T-helper 2 cell treated with Interferon-gamma antibody and Interleukin-4, amounts not matched to agents 5 μg/mL and 100 μg/mL, for 36 hours (primary cell): ENCODE measurements at places on chromosomes 12 and 14.

GRCh38 chr12:102874819-102875218 lies 42.2 kb downstream of the PAH start:
- H3K27ac ChIP-seq: no peak overlapping the region
- H3K27me3 ChIP-seq: no peaks in the 10 kb centered on the region
- DNase-seq: no peak
- peaks cover 3% of the 10 kb centered on the region for H3K4me1 ChIP-seq
- H3K36me3 ChIP-seq: no peaks in the 10 kb centered on the region
- no peak overlapping the region for H3K4me3 ChIP-seq

- H3K4me3 ChIP-seq: no peak overlapping the region
- no peak for DNase-seq
- H3K27me3 ChIP-seq: peaks cover 21% of the 10 kb centered on the region
- H3K4me1 ChIP-seq: no peaks in the 10 kb centered on the region
Measured at GRCh38 chr14:58091883-58092630, 60.0 kb downstream of the ARMH4 start.

GRCh38 chr12:104462931-104463339 lies 6.2 kb downstream of the CHST11 start:
- peak overlapping the region; percentile 82 for H3K4me3 ChIP-seq
- H3K27ac ChIP-seq: peak overlapping the region; percentile 92
- no peaks in the 10 kb centered on the region for H3K27me3 ChIP-seq
- peaks cover 66% of the 10 kb centered on the region for H3K36me3 ChIP-seq
- DNase-seq: peak; percentile 46

GRCh38 chr12:114404926-114405518 lies 922 bp downstream of the TBX5 start:
- H3K27me3 ChIP-seq: peaks cover 97% of the 10 kb centered on the region
- no peak overlapping the region for H3K27ac ChIP-seq
- DNase-seq: no peak
- peaks cover 1% of the 10 kb centered on the region for H3K36me3 ChIP-seq
- H3K4me3 ChIP-seq: no peak overlapping the region

DNA sequence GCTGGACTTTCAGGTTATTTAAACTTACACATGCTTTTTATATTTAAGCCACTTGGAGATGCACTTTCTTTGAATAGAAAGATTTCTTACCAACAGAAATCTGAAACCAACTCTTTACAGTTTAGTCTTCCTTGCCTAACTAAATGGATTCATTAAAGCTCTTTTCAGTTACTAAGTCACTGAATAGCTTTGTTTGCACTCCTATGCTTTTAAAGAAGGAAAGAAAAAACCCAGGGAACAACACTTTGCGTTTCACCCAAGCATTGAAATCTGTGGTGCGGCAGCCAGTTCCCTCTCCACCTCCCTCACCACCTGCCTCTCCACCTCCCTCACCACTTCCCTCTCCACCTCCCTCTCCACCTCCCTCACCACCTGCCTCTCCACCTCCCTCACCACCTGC lies 70.3 kb downstream of the RIMBP2 start:
- H3K27ac ChIP-seq: no peak overlapping the region
- no peak overlapping the region for H3K4me3 ChIP-seq
- H3K27me3 ChIP-seq: no peaks in the 10 kb centered on the region

DNA sequence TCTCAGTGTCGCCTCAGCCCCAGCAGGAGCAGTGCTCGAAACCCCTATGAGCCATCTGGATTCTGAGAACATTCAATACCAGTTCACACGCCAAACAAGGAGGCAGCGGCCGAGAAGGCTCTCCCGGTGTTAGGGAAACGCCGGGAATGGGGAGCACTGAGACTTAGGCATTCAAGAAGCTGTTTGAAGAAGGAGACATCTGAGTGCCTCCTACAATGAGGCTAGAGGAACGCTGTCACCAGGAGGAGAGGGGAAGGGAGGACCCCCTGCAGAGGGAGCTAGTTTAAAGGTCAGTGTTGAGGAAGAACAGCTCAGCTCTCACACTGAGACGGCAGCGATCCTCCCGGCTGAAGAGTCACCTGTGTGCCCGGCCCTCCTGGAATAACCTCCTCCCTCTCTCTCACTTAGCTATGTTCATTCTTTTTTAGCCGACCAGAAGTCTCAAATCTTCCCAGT lies 69.9 kb downstream of the SERPINA3 start:
- no peaks in the 10 kb centered on the region for H3K27me3 ChIP-seq
- no peak overlapping the region for H3K4me3 ChIP-seq
- no peak overlapping the region for H3K27ac ChIP-seq
- DNase-seq: no peak
- no peaks in the 10 kb centered on the region for H3K4me1 ChIP-seq

DNA sequence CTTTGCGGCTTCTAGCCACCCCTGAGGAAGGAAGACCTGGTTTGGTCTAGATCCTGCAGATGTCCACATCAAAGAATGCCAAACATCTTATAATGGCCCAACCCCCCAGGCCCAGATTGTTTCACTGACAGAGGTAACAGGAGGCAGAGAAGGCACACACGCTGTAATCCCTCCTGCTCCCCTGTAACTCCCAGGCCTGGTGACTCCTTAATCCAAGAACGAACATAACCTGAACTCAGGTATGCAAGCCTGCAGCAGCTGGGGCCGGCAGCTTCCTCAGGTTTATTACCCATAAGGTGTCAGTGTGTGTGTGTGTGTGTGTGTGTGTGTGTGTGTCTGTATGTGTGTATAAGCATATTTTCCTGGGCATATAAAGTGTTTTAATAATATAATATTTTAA lies 52.7 kb downstream of the ERH start:
- no peaks in the 10 kb centered on the region for H3K36me3 ChIP-seq
- peaks cover 6% of the 10 kb centered on the region for H3K27me3 ChIP-seq
- DNase-seq: no peak
- no peak overlapping the region for H3K27ac ChIP-seq
- H3K4me1 ChIP-seq: no peaks in the 10 kb centered on the region
- H3K4me3 ChIP-seq: no peak overlapping the region

- H3K4me3 ChIP-seq: peak overlapping the region; percentile 92
- H3K27me3 ChIP-seq: peaks cover 26% of the 10 kb centered on the region
- H3K4me1 ChIP-seq: peaks cover 5% of the 10 kb centered on the region
- DNase-seq: peak; percentile 66
- H3K27ac ChIP-seq: no peak overlapping the region
Measured at GRCh38 chr12:107912421-107913004, 138.0 kb downstream of the ASCL4 start.

GRCh38 chr14:65482757-65483438 lies 70.4 kb downstream of the FUT8 start:
- no peak for DNase-seq
- H3K4me1 ChIP-seq: peaks cover 44% of the 10 kb centered on the region
- no peak overlapping the region for H3K27ac ChIP-seq
- no peak overlapping the region for H3K4me3 ChIP-seq
- peaks cover 44% of the 10 kb centered on the region for H3K36me3 ChIP-seq

DNA sequence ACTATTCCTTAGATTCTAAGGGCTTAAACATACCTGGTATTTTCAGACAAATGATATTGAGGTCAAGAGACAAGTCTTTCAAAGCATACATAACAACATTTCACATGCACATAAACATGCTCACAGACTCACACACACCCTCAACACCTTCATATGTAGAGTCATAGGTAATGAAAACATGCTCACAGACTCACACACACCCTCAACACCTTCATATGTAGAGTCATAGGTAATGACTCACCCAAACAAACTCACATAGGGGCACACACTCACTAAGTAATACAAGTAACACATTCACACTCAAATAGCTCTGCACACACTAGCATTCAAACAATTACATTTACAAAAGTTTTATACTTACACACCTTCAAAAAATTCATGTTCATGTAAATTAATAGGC lies 975.5 kb downstream of the TMEM121 start:
- no peak overlapping the region for H3K4me3 ChIP-seq
- H3K27me3 ChIP-seq: peaks cover 52% of the 10 kb centered on the region
- no peak for DNase-seq
- no peaks in the 10 kb centered on the region for H3K36me3 ChIP-seq
- H3K27ac ChIP-seq: no peak overlapping the region

DNA sequence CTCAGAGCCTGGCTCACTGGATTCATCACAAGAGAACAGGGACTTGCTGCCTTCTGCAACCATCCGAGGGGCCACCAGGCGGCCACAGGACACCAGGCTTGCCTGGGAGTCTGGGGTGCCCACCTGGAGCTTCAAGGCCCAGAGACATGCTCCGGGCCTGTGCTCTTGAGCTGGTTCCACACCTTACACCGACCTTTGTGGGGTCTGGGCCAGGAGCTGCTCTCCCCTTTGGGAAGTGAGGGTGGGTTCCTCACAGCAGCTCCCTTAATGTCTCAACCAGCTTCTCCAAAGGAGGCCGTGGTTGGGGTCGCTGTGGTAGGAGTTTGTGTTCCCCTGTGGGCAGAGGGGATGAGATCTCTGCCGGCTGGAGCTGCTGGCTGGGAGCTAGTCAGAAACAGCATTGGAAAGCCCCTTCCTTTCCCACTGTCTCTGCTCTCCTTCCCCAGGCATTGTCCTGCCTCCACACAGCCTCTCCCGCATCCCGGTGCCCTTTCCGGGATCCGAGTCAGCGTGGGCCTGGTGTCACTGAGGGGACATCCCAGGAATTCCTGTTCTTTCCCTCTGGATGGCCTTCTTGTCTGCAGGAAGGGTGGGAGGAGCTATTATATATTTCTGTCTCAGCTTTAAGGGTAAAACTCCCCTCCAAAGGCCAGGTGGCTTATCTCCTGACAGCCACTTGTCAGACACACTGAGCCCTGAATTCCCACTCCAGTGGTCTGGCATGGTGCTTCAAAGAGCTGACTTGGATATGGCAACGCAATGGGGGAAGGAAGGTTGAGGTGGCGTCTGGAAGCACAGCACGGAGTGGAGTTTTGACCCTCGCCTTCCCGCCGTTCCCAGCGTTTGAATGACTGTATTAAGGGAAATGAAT lies 5.1 kb upstream of the PAPLN start:
- no peak overlapping the region for H3K4me3 ChIP-seq
- peaks cover 42% of the 10 kb centered on the region for H3K27me3 ChIP-seq
- peaks cover 6% of the 10 kb centered on the region for H3K4me1 ChIP-seq
- no peak overlapping the region for H3K27ac ChIP-seq
- DNase-seq: no peak

GRCh38 chr14:95675486-95675885 lies 10.7 kb upstream of the TCL1B start:
- no peaks in the 10 kb centered on the region for H3K36me3 ChIP-seq
- DNase-seq: no peak
- H3K4me3 ChIP-seq: no peak overlapping the region
- no peaks in the 10 kb centered on the region for H3K4me1 ChIP-seq
- no peak overlapping the region for H3K27ac ChIP-seq

- no peak within 1 kb of the TSS for H3K27ac ChIP-seq
- no peak for DNase-seq
- H3K4me3 ChIP-seq: no peak within 1 kb of the TSS
Measured at GRCh38 chr12:10171973-10172728, at the start of gene OLR1. TSS of gene OLR1 (minus strand) at chr12:10172132. CDS start at chr12:10172077, 55 bp downstream.

DNA sequence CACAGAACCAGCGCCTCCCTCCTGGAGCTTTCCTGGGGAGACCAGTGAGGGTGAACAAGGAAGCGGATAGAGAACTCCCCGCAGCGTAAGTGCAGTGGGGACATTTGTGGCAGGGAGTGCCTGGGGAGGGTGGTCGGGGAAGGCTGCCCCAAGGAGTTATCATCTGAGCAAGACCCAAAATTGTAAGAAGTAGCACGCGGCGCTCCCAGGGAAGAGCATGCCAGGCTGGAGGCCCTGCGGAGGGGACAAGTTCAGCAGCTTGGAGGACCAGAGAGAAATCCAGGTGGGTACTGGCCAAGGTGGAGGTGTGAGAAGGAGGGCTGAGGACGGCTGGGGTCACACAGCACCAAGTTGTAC lies 46.2 kb upstream of the RIMBP2 start:
- H3K27me3 ChIP-seq: peaks cover 2% of the 10 kb centered on the region
- H3K36me3 ChIP-seq: no peaks in the 10 kb centered on the region
- no peak for DNase-seq

- no peak overlapping the region for H3K27ac ChIP-seq
- H3K4me3 ChIP-seq: no peak overlapping the region
- H3K27me3 ChIP-seq: peaks cover 2% of the 10 kb centered on the region
- H3K4me1 ChIP-seq: no peaks in the 10 kb centered on the region
- H3K36me3 ChIP-seq: no peaks in the 10 kb centered on the region
Measured at GRCh38 chr14:72758993-72759392, 134.9 kb downstream of the DPF3 start.

GRCh38 chr12:16300122-16300521 lies 22.6 kb upstream of the SLC15A5 start:
- H3K36me3 ChIP-seq: no peaks in the 10 kb centered on the region
- no peak overlapping the region for H3K4me3 ChIP-seq
- no peak for DNase-seq
- H3K4me1 ChIP-seq: no peaks in the 10 kb centered on the region
- no peaks in the 10 kb centered on the region for H3K27me3 ChIP-seq

- DNase-seq: no peak
- H3K27me3 ChIP-seq: peaks cover 13% of the 10 kb centered on the region
Measured at GRCh38 chr12:132471011-132471857, 18.7 kb upstream of the FBRSL1 start.

DNA sequence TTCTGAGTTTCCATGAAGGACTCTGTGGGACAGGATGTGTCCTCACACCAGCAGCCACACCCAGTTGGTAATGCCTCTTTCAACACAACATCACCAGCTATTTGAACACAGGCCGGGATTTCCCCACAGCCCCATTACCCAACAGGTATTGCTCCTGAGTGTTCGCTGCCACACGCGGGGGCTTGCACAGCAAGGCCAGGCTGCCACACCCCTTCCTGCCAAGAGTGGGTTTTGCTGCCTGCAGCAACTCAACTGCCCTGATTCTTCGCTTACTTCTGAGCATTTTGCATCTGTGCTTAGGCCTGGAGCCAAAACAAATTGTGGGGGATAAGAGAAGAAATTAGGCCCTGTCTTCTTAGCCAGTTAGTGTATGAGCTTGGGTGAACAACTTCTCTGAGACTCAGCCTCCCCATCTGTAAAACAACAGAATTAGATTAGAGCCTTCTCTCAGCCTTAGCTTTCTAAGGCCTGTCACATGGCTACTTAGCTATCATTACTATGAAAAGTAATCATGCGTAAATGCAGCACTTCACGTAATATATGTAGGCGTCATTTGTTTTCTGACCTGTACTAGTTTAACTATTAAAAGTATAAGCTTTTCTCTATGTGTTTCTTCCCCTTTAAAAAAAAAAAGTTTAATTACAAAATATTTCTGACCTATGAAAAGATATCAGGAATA lies 20.0 kb downstream of the CKAP4 start:
- H3K36me3 ChIP-seq: no peaks in the 10 kb centered on the region
- H3K27ac ChIP-seq: peak overlapping the region; percentile 79
- H3K4me3 ChIP-seq: peak overlapping the region; percentile 56
- H3K4me1 ChIP-seq: peaks cover 17% of the 10 kb centered on the region
- no peak for DNase-seq
- H3K27me3 ChIP-seq: peaks cover 9% of the 10 kb centered on the region

GRCh38 chr12:66072135-66072534 lies 58.4 kb downstream of the LLPH start:
- no peak for DNase-seq
- no peaks in the 10 kb centered on the region for H3K36me3 ChIP-seq
- H3K27me3 ChIP-seq: peaks cover 4% of the 10 kb centered on the region
- no peak overlapping the region for H3K27ac ChIP-seq

GRCh38 chr12:2384029-2384386 lies 331.2 kb downstream of the CACNA1C start:
- no peak for DNase-seq
- H3K27me3 ChIP-seq: peaks cover 5% of the 10 kb centered on the region
- no peaks in the 10 kb centered on the region for H3K36me3 ChIP-seq
- no peak overlapping the region for H3K27ac ChIP-seq
- H3K4me3 ChIP-seq: no peak overlapping the region
